ENCODE measurements at places on chromosomes 3 and 15.

- no peak for DNase-seq
Observed at GRCh38 chr3:12347301-12347700, 58.4 kb downstream of the PPARG start.

DNA sequence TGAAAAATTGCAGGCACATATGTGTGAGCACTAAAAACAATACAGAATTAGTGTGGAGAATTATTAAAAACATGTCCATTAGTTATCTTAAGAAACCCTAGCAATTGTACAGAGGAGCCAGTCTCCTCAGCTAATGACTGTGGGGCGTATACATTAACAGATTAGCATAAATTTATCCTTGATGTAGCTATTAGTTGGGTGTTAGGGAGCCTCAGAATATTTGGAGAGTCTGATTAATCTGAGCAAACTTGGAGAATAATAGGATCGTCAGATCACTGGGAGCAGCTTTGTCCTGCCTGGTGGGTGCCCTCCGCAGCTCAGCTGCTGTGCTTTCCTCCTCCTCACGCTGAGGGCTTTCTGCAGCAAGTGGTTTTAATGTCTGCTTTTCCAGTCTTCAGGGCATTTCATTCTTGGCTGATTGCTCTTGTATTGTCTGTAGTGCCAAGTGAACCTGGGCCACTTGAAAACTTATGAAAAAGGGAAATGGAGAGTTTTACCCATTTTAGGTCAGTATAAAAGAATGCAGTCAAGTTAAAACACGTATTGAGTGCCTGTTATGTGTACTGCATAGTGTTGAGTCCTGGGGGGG, 417.4 kb upstream of the SEMA6D start:
- no peak for DNase-seq

- DNase-seq = no peak
Observed at GRCh38 chr3:158313338-158313927, 203.5 kb downstream of the RSRC1 start.

DNA sequence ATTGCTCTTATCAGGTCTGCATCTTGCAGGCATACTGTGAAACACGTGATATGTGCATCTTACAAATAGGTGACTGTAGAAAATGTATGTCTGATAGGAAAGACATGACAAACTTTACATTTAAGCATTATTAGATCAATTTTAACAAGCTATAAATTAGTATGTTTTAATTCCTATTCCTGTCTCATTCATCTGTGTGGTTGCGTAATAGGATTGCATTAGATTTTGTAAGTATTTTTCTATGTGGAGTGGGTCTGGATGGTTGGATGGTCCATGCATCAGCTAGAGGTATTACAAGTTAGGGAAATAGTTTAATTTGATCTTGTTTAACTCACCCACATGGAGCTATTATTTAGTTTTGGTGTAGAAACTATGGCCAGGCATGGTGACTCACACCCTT, 18.8 kb downstream of the ASTE1 start:
- no peak for DNase-seq

DNA sequence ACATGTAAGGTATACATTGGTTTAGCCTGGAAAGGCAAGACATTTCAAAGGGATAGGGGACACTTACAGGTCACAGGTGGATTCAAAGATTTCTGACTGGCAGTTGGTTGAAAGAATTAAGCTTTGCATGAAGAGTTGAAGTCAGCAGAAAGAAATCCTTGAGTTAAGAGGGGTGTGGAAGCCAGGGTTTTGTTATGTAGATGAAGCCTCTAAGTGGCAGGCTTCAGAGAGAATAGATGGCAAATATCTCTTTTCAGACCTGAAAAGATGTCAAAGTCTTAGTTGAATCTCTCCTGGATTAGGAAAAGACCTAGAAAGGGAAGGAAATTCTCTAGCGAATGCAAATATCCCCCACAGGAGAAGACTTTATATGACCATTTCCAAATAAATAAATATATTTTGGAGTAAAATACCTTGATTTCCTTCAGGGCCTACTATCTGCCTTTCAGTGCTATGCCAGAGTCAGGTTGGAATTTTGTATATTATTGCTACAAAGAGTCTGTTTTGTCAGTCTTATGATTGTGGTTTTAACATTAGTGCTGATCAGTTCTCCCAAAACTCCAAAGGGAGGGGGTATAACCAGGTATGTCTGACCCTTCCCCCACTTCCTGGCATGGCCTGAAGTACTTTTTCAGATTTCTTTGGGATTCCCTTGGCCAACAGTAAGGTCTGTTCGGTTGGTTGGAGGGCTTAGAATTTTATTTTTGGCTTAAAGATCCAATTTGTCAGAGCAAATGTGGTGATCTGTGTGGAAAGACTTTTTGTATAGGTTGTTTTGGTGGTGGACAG, 286.4 kb downstream of the LRTM1 start:
- DNase-seq = no peak

- no peak for DNase-seq
Observed at GRCh38 chr3:185316740-185317412, 46.1 kb upstream of the MAP3K13 start.

DNA sequence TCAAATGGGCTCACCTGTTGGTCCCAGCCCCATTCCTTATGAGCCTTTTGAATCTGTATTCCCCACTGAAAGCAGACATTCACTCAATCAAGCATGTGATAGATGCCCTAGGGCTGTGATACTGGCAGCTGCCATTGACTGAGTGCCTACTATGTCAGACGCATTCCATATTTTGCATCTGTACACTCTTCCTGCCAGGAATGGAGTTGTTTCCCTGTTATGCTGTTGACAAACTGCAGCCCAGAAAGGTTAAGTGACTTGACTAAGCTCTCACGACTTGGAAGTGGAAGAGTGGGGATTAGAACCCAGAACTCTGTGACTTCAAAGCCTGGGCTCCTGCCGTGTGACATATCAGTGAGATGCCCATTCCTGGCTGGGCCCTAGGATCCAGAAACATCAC, 211.4 kb downstream of the RPLP1 start:
- no peak for DNase-seq

- no peak for DNase-seq
Observed at GRCh38 chr3:144128108-144128892, 156.7 kb downstream of the DIPK2A start.

- no peak for DNase-seq
Observed at GRCh38 chr3:107588217-107588616, 65.5 kb downstream of the BBX start.

- DNase-seq = no peak
Observed at GRCh38 chr3:53519065-53519709, 24.8 kb downstream of the CACNA1D start.

DNA sequence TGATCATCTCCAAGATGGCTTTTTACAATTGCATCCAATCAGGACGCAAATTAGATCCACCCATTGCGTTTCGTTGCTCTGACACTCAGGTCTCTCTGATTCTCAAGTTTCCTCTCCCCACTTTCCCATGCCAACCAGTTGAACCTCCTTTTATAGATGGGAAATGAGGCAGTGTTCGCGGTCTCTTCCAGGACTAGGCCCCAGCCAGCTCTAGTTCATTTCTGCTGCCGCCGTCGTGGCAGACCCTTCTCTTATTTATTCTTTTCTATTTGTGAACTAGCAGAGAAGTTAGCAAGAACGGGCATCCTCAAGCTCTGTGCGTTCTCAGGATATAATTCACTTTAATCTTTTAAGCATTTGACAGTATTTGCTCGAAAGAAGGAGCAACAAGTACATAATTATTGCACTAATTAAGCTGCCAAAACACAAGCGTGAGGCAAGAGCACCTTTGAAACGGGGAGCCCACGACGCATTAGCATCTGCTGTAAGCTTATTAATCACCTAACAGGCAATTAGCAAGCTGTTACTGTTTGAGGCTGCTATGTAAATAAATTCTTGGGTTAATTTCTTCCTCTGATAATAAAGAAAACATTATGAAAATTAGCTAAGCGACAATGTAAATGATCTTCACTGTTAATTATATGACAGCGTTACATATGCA, 246.4 kb upstream of the TLE3 start:
- DNase-seq = no peak
